K562 (cell line): ENCODE measurements at places on chromosomes 5 and 9.

GRCh38 chr9:125241000-125241862 lies at the start of gene HSPA5:
Gene HSPA5 (minus strand): TSS chr9:125241343. CDS start chr9:125241126, 217 bp downstream.
- peak; percentile 98 for DNase-seq

DNA sequence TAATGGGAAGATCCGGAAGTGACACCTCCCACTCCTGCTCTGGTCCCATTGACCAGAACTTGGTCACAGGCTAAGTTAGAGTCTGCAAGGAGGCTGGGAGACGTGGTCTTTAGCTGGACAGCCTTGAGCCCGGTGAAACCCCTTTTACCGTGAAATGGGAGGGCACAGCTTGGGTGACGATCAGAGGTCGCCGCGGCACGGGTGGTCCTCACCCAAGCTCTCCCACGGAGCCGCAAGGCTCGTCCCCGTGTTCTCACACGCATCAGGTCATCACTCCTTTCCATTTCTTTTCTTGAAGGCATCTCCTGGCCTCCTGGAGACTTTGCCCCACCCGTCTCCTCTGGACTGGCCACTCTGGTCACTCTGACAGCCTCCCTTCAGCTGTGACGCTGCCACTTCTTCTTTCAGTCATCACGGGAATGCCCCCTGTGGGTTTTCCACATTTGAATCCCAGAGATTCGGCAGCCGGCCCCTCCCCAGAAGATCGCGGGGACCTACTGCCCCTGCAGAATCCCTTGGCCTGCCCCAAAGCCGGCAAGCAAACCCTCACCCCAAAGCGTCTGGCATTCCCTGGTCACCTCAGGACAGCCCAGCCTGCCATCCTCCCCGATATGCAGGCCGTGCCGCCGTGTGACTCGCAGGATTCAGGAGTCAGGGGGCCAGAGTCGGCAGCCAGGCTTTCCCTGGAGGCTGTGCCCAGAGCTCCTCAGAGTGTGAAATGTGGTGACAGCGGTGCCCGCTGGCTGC lies 18.9 kb upstream of the EGFL7 start:
- no peak for DNase-seq

GRCh38 chr9:135302329-135303279 lies 177.0 kb upstream of the PPP1R26 start:
- no peak for DNase-seq

GRCh38 chr5:178326374-178326715 lies 93.7 kb upstream of the PHYKPL start:
- no peak for DNase-seq

GRCh38 chr9:71120501-71121247 lies 747 bp downstream of the TRPM3 start:
- DNase-seq, result no peak

DNA sequence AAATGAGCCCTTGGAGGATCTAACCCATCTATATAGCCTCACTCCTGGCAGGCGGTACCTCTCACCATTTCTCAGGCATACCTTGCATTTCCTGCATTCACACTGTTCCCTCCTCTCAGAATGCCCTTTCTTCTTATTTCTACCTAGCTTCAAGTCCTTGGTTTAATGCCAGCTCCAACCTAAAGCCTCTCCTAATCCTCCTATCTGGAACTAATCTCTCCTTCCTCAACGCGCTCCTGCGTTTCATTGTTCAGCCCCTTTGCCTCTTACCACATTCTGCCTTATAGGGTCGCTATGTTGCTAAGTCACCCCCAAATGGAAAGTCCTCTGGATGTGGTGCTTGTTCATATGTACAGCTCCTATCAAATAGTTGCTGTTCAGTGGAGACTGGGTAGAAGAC lies 288.5 kb upstream of the TUT7 start:
- no peak for DNase-seq

GRCh38 chr5:137836298-137836697 lies 31.4 kb upstream of the MYOT start:
- no peak for DNase-seq

- no peak for DNase-seq
Observed at GRCh38 chr5:39711821-39712220, 287.0 kb upstream of the DAB2 start.

DNA sequence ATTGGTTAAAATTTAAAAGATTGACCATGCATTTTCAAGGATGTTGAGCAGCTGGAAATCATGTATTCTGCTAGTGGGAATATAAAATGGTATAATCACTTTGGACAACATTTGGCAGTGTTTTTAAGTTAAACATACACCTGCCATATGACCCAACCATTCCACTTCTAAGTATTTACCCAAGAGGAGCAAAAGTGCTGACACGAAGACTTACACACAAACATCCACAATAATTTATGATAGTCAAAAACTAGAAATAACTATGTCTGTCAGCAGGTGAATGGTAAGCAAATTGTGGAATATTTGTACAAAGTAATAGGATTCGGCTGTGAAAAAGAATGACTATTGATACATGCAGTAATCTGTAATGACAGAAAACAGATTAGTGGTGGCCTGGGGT lies 30.7 kb upstream of the SRP19 start:
- DNase-seq, result no peak

DNA sequence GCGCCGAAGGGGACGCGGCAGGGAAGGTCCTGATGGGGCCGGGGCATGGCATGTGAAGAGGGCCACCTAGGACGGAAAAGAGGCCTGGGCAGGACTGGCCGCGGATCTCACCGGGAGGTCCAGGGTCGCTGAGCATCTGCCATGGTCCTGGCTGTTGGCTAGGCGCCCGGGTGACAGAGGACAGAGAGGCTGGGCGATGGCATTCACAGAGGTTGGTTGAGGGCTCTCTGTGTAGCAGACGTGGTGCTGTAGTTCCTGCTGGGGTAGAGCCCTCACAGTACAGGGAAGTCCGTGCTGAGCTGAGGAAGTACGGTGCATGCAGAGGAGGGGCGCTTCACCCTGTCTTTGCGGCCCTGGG lies 427 bp downstream of the PCYOX1L start:
- no peak for DNase-seq

DNA sequence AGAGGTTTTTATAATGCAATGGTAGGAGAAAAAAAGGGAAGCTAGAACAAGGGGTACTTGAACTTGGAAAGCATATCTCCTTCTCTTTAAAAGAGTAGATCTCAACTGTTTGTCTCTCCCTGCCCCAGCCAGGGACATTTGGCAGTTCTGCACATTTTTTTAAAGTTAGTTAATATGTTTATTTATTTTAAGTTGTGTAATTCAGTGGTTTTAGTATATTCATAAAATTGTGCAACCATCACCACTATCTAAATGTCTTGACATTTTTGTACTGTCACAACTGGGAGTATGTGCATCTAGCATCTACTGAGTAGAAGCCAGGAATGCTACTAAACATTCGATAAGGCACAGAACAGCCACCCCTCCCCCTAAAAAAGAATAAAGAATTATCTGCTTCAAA lies 103.5 kb upstream of the DPYSL3 start:
- DNase-seq, result no peak

DNA sequence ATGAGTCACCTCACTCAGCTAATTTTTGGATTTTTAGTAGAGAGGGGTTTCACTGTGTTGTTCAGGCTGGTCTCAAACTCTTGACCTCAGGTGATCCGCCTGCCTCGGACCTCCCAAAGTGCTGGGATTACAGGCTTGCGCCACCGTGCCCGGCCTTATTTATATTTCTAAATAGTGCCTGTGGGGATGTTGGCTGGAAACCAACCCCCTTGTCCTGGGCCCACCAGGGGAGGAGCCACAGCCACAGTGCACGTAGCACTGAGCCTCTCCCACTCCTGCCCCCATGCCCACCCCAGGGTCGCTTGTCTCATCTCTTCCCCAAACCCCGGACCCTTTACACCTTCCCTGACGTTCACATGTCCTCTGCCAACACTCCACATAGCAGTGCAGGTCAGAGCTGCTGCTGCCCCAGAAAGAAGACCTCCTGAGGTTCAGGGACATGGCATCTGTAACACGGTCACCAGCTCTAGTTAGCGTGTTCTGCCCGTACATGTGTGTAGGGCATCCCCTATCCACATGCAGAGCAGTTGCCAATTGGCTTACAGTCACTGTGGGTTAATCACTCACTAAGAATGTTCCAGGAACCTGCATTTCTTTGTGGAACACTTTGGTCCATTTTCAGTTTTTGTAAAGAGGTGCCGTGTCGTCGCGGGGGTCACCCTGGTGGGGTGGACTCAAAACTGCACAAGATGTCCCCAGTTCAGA lies 10.2 kb upstream of the MRPS2 start:
- DNase-seq, result no peak

- DNase-seq, result no peak
Observed at GRCh38 chr5:41844502-41844901, 25.7 kb downstream of the OXCT1 start.

DNA sequence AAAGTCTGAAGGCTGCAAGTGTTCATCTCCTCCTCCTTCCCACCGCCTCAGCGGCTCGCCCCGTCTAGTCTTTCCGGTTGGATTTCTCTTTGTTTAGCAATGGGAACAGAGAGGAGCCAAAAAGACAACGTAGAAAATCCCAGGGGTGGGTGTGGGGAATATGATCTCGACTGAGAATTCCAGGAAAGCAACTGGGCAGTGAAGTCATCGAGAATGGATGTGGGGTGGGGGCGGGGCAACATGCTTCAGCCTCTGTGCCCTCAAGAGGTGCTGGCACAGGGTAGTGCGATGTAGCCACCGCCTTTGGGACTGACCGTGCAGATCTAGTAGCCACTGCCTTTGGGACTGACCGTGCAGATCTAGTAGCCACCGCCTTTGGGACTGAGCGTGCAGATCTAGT lies 12.9 kb downstream of the MSX2 start:
- no peak for DNase-seq

GRCh38 chr5:34538026-34538672 lies 118.0 kb upstream of the RAI14 start:
- peak; percentile 62 for DNase-seq

GRCh38 chr5:6013506-6013905 lies 364.8 kb downstream of the MED10 start:
- no peak for DNase-seq

DNA sequence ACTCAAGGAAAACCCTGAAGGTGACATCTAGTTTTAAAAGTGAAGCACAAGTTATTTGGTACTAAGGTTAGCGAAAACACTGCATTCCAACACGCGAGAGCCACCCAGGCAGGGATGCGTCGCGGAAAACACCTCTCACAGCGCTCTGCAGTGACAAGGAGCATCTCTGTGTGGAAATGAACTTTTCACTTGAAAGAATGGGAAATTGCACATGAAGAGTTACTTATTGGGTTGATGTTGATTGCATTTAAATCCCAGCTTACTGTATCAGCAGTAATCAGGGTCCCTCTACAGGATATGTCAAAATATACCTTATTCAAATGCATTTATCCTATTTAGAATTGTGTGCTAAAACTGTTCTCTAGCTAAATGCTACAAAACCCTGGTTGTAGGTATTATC lies 144.4 kb downstream of the BNC2 start:
- DNase-seq, result no peak

DNA sequence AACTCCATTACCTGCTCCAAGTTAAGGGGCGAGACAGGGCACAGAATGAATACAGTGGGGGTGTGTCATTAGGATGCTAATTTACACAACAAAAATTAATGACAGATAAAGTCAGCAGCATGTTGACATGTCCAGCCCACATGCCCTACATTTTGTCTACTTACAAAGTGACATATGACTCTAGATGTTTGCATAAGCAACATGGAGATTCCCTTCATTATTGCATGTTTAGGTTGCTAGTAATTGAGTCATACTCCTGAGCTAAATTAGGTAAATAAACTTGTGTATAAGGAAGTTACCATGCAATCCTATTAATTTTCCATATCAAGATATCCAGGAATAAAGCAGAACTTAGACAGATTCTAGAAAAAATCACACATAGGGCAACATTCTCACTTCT lies 232.2 kb downstream of the PDE4D start:
- DNase-seq, result no peak

GRCh38 chr5:125607018-125607417 lies 816.2 kb upstream of the GRAMD2B start:
- DNase-seq, result no peak

GRCh38 chr9:97985058-97985861 lies 2.1 kb downstream of the ANP32B start:
- DNase-seq, result peak; percentile 29

GRCh38 chr5:151868451-151868850 lies 56.2 kb downstream of the GLRA1 start:
- DNase-seq, result no peak

DNA sequence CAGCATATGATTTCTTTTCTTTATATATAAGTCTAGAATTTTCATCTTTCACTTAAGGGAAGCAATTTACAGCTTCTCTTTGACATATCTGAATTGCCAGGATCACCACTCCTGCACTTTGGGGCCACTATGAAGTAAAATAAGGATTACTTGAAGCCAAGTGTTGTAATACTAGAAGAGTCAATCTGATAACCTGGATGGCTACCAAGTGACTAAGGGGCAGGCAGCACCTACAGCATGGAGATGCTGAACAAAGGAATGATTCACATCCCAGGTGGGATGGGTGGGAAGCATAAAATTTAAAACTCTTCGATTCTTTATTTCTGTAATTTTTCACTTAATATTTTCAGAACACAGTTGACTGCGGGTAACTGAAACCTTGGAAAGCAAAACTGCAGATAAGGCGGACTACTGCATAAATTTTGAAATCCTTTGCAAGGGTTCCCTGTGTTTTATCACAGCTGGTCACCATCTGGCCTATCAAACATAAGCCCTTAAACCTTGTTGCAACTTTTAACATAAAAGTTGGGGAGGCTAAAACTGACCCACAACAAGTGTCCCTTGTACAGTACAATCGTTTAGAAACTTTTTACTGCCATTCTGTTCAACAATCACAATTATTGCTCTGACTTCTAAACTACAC lies 31.2 kb downstream of the NR3C1 start:
- no peak for DNase-seq

DNA sequence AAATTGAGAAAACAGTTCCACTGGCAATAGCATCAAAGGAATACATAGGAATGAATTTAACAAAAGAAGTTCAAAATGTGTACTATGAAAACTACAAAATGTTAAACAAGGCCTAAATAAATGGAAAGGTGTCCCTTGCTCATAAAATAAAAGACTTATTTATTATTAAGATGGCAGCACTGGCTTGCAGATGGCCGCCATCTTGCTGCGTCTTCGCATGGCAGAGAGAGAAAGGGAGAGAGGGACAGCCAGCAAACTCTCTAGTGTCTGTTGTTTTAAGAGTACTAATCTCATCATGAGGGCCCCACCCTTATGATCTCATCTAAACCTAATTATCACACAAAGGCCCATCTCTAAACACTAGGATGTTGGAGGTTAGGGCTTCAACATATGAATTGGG lies 47.1 kb downstream of the ABLIM3 start:
- DNase-seq, result no peak
